Caudate nucleus (tissue), 63 donors: ENCODE measurements at places on chromosomes 6 and 20.

DNA sequence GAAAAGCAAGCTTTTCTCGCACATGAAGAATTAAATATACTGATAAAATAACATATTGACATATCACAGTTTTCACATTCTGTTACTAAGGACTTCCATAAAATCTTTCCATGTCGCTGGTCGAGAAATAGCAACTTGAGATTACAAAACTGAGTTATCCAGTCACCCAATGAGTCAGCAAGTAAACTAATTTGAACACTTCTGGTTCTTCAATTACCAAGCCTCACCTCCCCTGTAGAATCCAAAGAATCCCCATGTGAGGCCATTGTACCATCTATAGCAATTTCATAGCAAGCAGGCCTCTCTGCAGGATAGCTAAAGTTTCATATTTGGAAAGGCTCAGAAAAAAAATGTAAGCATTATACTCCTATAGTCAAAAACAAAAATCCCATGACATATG lies 87.3 kb downstream of the PKHD1 start:
- DNase-seq: no peak

GRCh38 chr6:31958412-31958740 lies 395 bp downstream of the NELFE start:
- no peak for DNase-seq

DNA sequence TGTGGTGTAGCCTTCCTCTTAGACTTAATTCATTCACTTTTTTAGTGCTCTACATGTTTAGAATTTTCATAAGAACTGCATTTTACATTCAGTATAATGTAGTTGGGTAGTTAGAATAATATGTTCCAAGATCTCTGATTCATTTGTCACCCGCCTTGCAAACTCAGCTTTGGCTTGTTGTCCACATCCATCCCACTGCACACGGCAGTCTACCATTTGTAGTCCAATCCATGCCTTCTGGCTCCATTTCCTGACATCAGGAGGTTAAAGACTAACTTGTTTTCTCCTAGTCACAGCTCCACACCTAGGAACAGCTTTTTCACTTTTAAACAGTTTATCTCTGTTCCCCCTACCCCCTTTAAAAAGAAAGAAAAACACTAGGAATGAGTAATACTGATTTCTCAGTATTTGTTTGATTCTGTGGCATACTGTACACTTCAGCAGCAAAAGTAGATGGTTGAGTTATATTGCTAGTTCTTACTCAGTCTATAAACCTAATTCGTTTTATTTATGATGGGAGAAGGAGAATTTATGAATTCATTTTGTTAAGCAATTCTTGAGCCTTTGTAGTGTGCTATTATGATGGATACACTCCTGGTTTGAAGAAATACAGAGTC lies 180.9 kb downstream of the ARID1B start:
- no peak for DNase-seq

DNA sequence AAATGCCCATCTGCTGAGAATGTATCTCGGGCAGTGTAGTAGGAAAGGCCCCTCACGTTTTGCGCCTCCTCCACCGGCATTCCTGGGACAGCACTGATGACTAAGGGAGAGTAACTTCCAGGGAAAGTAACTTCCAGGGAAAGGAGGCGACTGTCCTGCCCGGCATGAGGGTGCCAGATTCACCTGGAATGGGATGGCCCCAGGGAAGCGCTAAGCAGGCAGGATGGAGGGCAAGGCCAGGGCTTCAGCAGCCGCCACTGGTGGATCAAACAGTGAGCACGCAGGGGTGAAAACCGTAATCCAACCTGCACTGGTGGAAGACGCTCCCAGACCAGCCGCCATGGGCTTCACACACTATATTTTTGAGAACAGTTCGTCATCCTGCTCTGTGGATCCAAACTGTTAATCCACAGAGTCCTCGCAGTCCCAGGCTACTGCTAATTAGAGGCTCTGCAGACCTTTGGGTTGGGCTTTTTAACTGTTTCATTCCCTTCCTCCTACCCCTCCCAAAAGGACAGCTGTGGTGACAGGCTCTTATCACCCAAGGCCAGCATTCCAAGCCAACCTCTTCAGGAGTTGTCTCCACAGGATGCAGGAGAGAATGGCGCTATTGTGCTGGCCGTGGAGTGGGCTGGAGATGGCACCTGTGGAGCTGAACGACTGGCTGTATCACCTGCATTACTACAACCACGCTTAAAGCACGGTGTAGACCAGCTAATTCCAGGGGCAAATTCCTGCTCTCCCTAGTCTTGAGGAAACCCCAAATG lies 178.9 kb downstream of the DLL1 start:
- no peak for DNase-seq

DNA sequence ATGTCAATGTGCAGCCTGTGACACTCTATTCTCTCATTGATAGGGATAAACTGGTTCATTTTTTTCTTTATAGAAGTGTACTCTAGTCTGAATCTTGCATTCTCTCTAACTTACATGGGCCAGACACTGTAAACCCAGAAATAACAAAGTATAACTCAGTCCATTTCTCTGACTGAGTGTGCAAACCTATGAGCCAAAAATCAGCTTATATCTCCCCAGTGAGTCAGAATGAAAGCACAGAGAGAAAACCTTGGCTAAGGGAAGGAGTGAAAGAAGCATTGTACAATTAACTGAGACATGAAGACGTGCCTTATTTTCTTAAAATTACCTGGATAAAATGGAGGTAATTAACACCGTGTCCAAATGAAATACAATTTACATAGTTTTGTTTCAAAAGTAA lies 436.9 kb upstream of the IMPG1 start:
- DNase-seq: no peak

DNA sequence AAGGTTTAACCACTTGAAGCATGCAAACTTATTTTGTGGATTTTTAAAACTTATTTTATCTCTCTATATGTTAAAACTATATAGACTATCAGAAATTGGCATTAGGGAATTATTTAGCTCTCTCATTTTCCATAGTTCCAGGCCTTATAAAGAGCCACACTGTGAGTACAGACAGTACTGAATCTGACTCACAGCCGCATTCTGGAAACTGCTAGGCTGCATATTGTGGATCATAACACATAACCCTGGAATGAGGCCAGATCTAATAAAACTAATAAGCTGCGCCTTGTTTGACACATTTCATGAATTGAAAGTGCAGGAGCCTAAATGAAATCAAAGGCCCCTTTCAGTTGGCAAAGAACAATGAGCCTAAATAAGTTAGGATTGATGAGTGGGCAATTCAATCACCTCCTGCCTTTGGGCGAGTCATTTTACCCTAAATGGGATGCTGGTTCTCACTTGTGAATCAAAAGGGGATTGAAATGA lies 308.4 kb downstream of the PACRG start:
- DNase-seq: no peak

GRCh38 chr6:142336183-142336582 lies 34.4 kb downstream of the ADGRG6 start:
- no peak for DNase-seq

GRCh38 chr6:165515963-165516624 lies 146.9 kb downstream of the PDE10A start:
- no peak for DNase-seq

DNA sequence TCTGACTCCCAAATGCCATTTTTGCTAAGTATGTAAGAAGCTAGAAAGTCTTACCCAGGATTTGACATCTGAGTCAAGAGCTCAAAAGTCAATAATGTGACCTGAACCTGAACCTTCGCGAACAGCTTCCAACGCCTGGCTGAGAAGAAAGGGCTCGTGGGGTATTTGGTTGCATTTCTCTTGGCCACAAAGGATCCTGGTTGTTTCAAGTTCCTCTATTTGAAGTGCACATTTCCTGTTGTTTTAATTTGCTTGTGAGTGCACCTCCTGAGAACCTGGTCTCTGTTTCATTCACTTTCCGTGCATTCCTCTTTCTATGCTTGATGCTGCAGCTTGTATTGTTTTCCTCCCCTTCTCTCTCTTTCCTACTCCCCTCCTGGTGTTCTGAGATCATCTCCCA lies 212.5 kb downstream of the FOXA2 start:
- DNase-seq: no peak

DNA sequence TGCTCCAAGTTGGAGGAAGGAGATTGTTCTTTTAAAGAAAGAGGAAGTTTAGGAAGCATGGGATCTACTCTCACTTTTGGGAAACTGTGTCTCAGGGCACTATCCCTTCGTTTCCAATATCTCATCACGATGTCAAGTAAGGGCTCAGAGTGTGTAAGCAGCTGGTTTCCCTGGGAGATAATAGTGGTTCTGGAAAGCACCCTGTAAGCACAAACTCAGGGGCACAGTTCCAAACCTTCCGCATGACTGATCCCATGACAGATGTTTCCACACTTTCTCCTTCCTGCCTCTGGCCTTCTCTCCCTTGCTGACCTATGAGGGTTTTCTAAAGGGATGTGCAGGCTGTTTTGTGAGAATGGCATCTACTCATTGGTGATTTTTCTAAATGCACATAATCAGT lies 33.9 kb downstream of the ADTRP start:
- DNase-seq: no peak

- DNase-seq: no peak
Measured at GRCh38 chr6:43644940-43645612, at the start of gene RSPH9. Gene RSPH9 (plus strand): TSS chr6:43645036. CDS start chr6:43645099, 63 bp downstream.

DNA sequence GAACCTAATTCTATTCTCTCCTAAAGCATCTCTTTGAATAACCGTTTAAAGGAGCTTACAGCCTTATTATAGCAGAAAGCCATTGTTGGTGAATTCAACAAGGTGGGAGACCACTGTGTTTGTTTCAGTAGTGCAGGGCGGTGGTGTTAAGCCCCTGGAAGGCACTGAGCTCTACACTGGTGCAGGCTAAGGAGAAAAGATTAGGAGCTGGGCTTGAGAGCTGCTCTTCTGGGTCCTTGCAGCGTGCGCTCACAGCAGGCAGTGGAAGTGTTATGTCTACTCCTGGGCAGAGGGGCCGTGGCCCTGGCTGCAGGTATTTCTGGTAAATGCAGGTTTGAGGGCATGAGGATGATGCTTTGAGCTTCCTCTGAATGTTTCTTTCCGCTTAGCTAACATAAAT lies 361.2 kb downstream of the RNF144B start:
- no peak for DNase-seq

DNA sequence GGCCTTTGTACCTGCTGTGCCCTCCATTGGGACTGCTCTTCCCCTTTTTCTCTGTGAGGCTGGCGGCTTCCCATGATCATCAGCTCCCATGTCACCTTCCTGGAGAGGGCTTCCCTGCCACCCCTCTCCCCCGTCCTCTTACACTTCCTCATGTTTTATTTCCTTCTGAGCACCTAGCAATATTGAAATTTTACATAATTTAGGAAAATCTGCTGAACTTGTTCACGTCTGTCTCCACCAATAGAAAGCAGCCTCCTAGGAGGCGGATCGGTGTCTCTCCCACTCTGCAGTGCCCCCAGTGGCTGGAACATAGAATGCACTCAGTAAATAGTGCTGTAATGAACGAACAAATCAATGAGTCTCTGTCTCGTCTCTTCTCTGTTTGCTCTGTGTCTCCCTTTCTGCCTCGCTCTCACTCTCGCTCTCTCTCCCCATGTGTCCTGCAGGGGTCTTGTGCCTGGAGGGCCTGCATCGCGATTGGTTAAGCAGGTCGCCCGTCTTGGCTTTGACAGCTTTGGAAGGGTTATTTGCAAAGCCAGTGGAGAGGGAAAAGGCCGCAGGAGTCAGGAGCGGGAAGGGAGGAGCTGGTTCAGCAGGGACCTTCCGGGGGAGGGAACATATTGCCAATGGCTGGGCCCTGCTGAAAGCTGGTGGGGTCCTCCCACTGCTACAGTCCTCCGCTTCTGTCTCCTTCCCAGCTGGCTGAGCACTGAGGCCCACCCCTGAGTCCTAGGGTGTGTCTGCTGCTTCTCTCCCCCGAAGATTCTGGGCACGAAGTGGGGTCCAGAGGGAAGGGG lies 12.1 kb upstream of the OCSTAMP start:
- DNase-seq: peak; percentile 79

DNA sequence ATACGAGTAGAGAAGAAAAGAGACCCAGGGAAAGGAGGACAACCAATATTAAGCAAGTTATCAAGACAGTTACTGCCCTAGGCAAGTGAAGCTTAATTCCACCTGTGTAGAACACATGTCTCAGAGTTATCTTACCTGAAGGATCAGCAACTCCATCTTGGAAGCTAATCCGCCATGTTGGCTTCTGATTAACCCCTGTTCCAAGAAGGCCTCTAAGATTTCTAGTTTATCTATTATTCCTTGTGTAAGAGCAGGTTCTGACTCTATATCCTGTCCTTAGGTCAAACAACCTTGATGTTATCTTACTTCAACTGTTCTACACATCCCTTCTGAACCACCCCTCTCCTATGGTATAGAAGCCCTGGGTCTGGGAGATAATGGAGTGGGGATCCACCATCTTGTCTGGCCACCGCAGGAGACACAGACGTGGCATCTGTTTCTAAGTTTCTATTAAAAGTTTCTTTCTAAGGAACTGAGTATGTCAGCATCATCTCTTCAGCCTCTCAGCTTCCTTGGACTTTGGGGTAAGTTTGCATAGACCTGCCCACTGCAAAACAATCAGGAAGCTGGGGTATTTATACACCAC lies 27.7 kb upstream of the PTPN1 start:
- no peak for DNase-seq

GRCh38 chr6:112939563-112939962 lies 592.4 kb downstream of the RFPL4B start:
- no peak for DNase-seq

GRCh38 chr6:78489874-78490273 lies 377.5 kb upstream of the IRAK1BP1 start:
- DNase-seq: no peak

DNA sequence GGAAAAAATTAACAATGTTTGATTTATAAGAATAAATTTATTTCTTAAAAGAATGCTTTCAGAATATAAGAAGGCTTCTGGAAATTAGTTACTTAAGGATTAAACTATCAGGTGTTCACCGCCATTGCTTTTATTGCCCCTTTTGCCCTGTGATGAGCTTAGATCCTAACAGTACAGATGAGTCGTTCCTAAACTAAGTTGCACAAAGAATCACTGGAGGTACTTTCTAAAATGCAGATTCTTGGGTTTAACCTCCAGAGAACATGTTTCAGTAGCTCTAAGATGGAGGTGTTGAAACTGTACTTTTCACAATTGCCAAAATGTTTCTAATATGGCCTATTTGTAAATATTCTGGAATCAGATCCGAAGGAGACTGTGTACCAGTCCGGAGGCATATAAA lies 211.9 kb downstream of the GMDS start:
- DNase-seq: no peak

DNA sequence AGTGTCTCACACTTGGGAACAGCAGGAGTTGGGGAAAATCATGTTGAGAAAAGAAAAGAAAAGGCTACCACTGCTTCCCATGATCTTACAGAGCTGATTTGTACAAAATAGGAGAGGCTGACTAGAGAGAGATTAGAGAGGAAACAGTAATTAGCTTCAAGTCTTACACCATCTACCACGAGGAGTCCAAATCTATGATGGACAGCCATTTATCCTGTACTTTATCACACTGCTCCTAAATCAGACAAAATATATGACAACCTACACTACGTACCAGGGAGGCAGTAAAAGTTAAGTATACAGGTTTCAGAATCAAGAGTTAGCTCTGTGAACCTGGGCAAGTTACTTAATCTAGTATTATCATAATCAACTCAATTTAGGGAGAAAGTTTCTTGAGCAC lies 38.0 kb downstream of the RARS2 start:
- DNase-seq: no peak

- DNase-seq: peak; percentile 8
Measured at GRCh38 chr6:7311917-7312615, 933 bp downstream of the SSR1 start.

- no peak for DNase-seq
Measured at GRCh38 chr20:54174457-54175175, 830 bp upstream of the CYP24A1 start.
